Stimulated activated CD8-positive, alpha-beta memory T cell treated with anti-CD3 and anti-CD28 coated beads, Interleukin-4, amount 100 ng/mL, for 1 hour (primary cell): ENCODE measurements at places on chromosomes 3 and 15.

- DNase-seq: no peak
Observed at GRCh38 chr15:76961268-76962011, 29.9 kb downstream of the RCN2 start.

DNA sequence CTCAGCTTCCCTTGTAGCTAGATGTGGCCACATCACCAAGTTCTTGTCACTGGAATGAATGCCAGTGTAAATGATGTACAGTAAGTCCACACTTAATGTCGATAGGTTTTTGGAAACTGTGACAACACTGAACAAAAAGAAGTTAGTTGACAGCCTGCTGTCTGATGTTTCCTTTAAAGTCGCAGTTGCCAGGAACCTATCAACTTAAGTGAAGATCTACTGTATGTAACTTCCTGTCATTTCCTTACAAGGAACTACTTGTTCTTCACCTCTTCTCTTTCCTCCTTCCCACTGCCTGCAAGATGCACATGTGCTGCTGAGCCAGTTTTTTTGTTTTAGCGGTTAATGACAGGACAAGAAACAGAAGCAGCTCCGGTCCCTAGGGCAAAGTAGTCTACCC lies 44.6 kb downstream of the HDGFL3 start:
- DNase-seq: no peak

- no peak for DNase-seq
Observed at GRCh38 chr3:149366031-149366430, 11.4 kb downstream of the TM4SF1 start.

GRCh38 chr15:82228750-82229149 lies 33.8 kb downstream of the EFL1 start:
- no peak for DNase-seq

GRCh38 chr15:31342781-31343626 lies 16.4 kb downstream of the KLF13 start:
- DNase-seq: no peak

DNA sequence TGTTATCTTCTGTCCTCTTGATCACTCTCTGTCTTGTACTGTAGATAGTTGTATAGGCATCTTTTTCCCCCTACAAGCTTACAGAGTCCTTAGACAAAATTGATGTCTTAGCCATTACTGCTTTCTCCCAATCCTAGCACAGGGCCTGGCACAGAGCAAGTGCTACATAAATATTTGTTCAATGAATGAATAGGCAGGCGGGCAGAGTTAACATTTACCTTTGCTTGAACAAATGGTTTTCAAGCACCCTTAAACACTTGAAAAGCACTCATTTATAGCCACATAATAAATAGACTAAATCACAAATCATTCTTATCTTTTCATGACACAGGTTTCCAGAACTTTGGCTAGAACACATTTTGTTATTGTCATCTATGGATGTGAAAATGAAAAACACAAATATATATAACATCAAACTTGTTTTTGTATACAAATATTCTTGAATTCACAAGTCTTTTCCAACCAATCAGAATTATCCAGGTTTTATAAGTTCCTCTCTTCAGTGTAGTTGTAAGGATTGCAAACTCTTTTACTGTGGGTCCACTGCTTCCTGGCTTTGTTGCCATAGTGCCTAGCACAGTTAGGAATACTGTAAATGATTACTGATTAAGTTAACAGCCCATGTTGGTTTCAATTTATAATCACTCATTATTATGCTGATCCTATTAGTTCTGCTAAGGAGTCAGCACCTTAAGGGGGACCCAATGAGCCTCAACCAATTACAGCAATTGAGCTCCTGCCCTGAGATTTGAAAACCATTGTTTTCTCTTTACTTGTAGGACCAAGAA lies 61.9 kb downstream of the ISL2 start:
- no peak for DNase-seq

DNA sequence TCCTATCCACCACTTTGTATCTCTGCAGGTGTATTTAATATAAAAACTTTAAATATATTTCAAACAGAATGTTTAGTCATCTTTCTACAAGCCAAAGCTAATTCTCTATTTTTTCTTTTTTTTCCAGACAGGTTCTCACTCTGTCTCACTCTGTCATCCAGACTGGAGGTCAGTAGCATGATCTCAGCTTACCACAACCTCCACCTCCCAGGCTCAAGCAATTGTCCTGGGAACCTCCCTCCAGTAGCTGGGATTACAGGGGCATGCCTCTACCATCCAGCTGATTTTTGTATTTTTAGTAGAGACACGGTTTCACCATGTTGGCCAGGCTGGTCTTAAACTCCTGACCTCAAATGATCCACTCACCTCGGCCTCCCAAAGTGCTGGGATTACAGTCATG lies 202.6 kb downstream of the VGLL3 start:
- DNase-seq: no peak

DNA sequence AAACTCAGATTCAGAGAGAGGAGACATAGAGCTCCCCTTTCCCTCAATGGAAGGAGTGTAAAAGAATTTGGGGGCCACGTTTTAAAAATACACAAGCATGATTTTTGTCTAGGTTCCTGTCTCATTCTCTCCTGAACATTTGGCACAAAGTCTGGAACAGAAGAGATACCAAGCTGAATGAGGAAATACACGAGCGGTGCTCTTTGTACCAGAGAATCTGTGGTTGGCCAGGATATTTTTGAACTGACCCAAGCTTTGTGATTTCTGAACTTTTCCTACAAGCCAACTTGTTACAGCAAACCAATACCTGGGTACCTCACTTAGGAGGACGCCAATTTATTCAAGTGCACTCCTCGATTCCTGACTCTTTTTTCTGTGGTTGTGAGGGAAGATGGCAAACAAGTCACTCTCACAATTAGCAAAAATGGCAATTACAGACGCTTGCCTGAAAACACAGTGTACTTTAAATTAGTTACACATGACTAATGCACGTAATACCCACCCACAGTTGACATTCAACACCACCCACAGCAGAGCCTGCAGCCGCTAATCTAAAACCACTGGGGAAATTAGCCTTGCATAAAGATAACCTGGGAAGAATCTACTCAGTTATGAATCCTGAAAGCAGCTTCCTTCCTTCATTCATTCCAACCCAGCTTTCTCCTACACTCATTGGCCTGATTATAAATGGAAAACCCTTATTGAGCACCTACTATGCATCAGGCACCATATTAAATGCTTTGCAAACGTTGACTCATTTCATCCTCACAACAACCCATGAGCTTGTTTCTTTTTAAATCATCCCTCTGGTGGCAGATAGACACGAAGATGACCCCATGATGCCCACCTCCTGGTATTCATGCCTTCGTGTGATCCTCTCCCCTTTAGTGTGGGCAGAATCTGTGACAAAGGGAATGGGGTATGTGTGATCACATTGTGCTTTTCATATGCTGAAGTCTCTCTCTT lies 293.5 kb downstream of the KBTBD8 start:
- no peak for DNase-seq

GRCh38 chr15:42667855-42668254 lies 69.1 kb downstream of the CDAN1 start:
- no peak for DNase-seq

- no peak for DNase-seq
Observed at GRCh38 chr3:2372306-2372705, 273.6 kb downstream of the CNTN4 start.

DNA sequence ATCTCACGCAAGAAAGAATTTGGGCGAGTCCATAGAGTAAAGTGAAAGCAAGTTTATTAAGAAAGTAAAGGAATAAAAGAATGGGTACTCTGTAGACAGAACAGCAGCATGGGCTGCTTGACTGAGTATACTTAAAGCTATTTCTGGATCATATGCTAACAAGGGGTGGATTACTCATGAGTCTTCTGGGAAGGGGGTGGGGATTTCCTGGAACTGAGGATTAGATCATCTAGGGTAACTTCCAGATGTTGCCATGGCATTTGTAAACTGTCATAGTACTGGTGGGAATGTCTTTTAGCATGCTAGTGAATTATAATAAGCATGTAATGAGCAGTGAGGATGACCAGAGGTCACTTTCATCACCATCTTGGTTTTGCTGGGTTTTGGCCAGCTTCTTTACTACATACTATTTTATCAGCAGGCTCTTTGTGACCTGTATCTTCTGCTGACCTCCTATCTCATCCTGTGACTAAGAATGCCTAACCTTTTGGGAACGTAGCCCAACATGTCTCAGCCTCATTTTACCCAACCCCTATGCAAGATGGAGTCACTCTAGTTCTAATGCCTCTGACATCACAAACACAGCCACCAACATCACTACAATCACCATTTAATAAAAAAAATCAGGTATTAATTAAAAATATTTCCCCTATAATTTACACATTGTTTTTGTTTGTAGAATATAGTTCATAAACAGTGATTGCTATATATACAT lies 890.7 kb upstream of the EPHA6 start:
- no peak for DNase-seq

DNA sequence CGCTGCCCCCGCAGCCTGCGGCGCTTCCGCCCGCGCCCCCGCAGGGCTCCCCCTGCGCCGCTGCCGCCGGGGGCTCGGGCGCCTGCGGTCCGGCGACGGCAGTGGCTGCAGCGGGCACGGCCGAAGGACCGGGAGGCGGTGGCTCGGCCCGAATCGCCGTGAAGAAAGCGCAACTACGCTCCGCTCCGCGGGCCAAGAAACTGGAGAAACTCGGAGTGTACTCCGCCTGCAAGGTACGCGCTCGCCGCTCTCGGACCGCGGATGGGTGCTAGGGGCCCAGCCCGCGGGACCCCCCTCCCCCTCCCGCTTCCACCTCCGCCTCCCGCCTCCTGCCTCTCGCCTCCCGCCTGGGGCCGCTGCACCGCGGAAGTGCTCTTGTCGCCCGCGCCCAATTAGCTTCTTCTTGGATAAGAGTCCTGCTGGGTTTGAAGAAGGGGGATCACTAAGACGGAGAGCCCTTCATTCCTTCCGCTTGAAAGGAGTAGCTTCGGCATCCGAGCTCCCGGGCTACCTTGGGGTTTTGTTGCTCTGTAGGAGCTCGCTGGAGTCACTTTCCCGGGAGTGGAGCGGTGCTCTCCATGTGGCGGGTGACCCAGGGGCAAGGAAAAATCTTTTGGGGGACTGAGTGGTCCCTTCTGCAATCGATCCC lies 426 bp downstream of the KAT2B start:
- peak; percentile 41 for DNase-seq
